Parietal lobe (tissue), 2 donors: ENCODE measurements at places on chromosomes 6 and 20. TPM values are rescaled to one million over a fixed set of nuclear protein-coding genes. Genes with fewer than 3 reads are reported as not detected.

BTN1A1 gene
- not detected for total RNA-seq

PARD6B gene
- total RNA-seq = 9.4 TPM

TTLL9 gene
- total RNA-seq = 4.4 TPM

FAM184A gene
- total RNA-seq = 44.8 TPM

SNX9 gene
- 19.4 TPM for total RNA-seq

OLIG3 gene
- not detected for total RNA-seq

SIM1 gene
- not detected for total RNA-seq

KCNQ5 gene
- 26.9 TPM for total RNA-seq

CDSN gene
- not detected for total RNA-seq
